ENCODE measurements at places on chromosomes 1 and 21. TPM values are rescaled to one million over a fixed set of nuclear protein-coding genes. Genes with fewer than 3 reads are reported as not detected.

AMY2B gene
- 2.5 TPM for polyA plus RNA-seq

AGTRAP gene
- polyA plus RNA-seq, result 17.4 TPM

BARHL2 gene
- polyA plus RNA-seq, result not detected

UTP25 gene
- 9.4 TPM for polyA plus RNA-seq

LEFTY2 gene
- polyA plus RNA-seq, result not detected

CRYBG2 gene
- 0.43 TPM for polyA plus RNA-seq

Data from GM12878 (cell line).